ENCODE measurements at places on chromosomes 5 and 9. TPM values are rescaled to one million over a fixed set of nuclear protein-coding genes. Genes with fewer than 3 reads are reported as not detected.

Gene NUDT12
- 1.9 TPM for total RNA-seq

Gene GPX3
- total RNA-seq: 17.4 TPM

Gene GARIN3
- not detected for total RNA-seq

Gene SPINK14
- total RNA-seq: not detected

Gene OBP2A
- not detected for total RNA-seq

Gene ITK
- not detected for total RNA-seq

Gene FOXD4L5
- total RNA-seq: not detected

Gene CER1
- total RNA-seq: not detected

Gene PCDHB1
- not detected for total RNA-seq

Gene PDZD2
- total RNA-seq: 0.21 TPM

Gene GBGT1
- total RNA-seq: 2.1 TPM

Gene ZFP37
- total RNA-seq: 1.4 TPM

Gene CREB3
- 57.1 TPM for total RNA-seq

Gene CD72
- 0.36 TPM for total RNA-seq

Gene OTP
- 0.05 TPM for total RNA-seq

Gene PHYKPL
- 8.8 TPM for total RNA-seq

Gene PCDHGB6
- 0.13 TPM for total RNA-seq

Gene DBH
- not detected for total RNA-seq

Gene PCDHB7
- 0.05 TPM for total RNA-seq

Gene SLC1A3
- total RNA-seq: not detected

Gene MTAP
- 17.0 TPM for total RNA-seq

Gene TMOD1
- total RNA-seq: 2.1 TPM

Gene PCDHB3
- total RNA-seq: not detected

Gene BARHL1
- not detected for total RNA-seq

Gene PRRX2
- 9.5 TPM for total RNA-seq

Gene IRGM
- not detected for total RNA-seq

Gene FOXD4L6
- total RNA-seq: not detected

Gene HAPLN1
- not detected for total RNA-seq

Gene TMEM252
- total RNA-seq: not detected

Gene MAN2A1
- 10.5 TPM for total RNA-seq

Gene HSPA4
- total RNA-seq: 174 TPM

Gene CCDC180
- total RNA-seq: 0.36 TPM

Gene SLC6A7
- total RNA-seq: 0.05 TPM

Gene OMD
- total RNA-seq: not detected

Gene OR13C5
- total RNA-seq: not detected

Gene IFNA13
- total RNA-seq: not detected

Gene BARX1
- 12.9 TPM for total RNA-seq

Gene TMEM8B
- 3.5 TPM for total RNA-seq

Gene GABRG2
- total RNA-seq: not detected

Gene IFNA2
- not detected for total RNA-seq

Gene PDLIM4
- 0.64 TPM for total RNA-seq

Gene ENTREP1
- 0.60 TPM for total RNA-seq

Gene SPARC
- 18.8 TPM for total RNA-seq

Gene GABRA6
- not detected for total RNA-seq

Gene SCGB3A2
- total RNA-seq: not detected

Gene CD180
- not detected for total RNA-seq

Gene MYMK
- not detected for total RNA-seq

Gene HTR4
- total RNA-seq: not detected

Gene PDGFRB
- total RNA-seq: 0.21 TPM

Gene IL3
- not detected for total RNA-seq

Gene MCC
- 0.14 TPM for total RNA-seq

Gene SLC36A3
- total RNA-seq: not detected

Gene CD14
- total RNA-seq: 3.4 TPM

Gene NFIB
- 10.4 TPM for total RNA-seq

Gene TRPM6
- total RNA-seq: 1.9 TPM

Gene GARNL3
- 1.8 TPM for total RNA-seq

Gene TAF11L10
- total RNA-seq: not detected

Gene ECSCR
- total RNA-seq: not detected

Gene LHX3
- total RNA-seq: 0.08 TPM

Gene GNAQ
- total RNA-seq: 16.6 TPM
